ENCODE measurements at places on chromosomes 7 and 10.

- DNase-seq, result peak; percentile 33
Measured at GRCh38 chr7:105759670-105760550, 116.5 kb downstream of the ATXN7L1 start.

GRCh38 chr10:97050205-97050745 lies 135.5 kb downstream of the SLIT1 start:
- no peak for DNase-seq

DNA sequence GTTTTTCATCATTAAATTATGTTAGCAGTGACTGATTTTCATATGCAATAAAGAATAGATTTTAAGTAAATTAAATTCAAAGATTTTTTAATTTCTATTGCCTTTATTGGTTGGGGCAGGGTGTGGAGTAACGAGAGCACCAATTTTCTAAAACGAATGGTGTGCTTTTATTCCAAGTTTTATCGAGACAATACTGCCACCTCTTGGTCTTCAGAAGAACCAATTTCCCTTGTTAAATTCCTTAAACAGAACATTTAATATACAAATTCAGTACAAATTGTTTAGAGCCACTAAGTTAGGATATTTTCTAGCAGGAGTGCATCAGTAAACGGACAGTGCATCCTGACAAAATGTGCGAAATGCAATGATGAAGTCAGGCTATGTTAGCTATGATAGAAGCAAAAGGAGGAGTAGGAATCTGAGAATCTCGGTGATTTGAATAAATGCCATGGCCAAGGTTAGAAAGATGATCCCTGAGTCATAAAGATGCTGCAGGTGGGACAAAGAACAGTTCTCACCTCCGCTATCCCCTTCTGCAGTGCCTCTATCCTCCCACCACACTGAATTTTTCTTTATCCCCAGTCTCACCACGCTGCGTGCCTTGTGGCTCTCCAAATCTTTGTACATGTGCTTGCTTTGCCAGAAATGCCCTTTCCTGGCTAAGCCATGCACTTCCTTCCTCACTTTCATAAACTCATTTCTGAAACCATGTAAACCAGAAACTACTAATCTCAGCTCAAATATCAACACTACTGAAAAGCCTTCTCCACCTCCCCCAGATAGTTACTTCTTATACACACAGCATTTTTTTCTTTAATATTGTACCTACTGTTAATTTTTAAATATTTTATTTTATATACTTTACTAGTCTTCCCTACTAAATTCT lies 31.9 kb upstream of the AGBL3 start:
- DNase-seq, result no peak

- no peak for DNase-seq
Measured at GRCh38 chr7:34453150-34453549, 204.9 kb upstream of the NPSR1 start.

DNA sequence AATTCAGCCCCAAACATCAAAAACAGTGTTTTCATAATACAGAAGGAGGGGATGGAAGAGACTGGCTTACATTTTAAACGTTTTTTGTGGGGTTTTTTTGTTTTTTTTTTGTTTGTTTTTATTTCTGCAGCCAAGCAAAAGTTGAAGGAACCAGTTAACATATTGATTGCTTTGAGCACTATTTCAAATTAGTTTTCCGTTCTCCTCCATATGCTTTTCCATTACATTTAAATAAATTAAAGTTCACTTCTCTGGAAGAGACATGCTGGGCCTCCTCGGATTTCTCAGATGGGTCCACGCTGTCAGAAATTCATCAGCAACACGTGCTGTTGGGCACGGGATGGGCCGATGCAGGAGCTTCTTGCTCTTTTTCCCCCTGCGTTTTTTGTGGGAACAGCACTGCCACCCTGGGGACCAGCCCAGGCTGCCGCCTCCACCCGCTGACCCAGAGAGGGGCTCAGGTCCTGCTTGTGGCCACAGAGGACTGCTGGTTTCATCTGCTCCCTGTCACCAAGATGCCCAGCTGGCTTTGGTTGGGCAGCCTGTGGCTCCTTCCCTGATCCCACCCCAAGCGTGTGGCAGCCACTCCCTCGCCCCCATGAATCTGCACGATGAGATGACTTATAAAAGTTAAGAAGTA lies 67.7 kb upstream of the CHST15 start:
- no peak for DNase-seq

GRCh38 chr10:114638821-114639625 lies 19.1 kb downstream of the ABLIM1 start:
- no peak for DNase-seq

DNA sequence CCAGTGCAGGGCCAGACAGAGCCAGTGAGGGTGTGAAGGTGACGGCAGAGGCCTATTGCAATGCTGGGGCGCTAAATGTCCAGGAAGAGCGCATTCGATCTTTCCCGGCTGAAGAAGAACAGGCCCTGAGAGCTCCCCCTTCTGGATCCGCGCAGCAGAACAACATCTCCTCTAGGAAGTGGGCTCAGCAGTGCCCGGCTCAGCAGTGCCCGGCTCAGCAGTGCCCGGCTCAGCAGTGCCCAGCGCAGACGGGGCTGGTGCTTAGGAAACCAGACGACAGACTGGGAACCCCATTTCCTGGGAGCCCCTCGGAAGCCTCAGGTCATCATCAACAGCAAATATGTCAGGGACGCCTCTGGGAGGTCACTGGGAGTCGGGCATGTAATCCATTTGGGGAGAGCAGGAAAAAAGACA lies 4.7 kb upstream of the NOS3 start:
- DNase-seq, result peak; percentile 79

DNA sequence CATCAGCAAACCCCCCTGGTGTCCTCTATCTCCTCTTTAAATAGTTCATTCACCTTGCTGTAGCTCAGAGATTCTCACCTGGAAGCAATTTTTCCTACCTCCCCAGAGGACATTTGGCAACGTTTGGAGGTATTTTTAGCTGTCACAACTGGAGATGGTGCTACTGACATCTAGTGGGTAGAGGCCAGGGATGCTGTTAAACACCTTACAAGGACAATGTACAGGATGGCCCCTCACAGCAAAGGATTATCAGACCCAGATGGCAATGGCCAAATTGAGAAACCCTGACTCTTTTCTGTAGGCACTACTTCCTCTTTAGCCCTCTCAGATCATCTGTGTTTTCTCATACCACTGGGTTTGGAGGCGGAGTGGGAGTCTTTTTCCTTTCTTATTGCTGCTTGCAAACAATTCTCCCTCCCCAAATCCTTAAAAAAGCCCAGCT lies 13.2 kb upstream of the TRA2A start:
- peak; percentile 19 for DNase-seq

- no peak for DNase-seq
Measured at GRCh38 chr10:91665842-91666241, 33.0 kb upstream of the PPP1R3C start.

DNA sequence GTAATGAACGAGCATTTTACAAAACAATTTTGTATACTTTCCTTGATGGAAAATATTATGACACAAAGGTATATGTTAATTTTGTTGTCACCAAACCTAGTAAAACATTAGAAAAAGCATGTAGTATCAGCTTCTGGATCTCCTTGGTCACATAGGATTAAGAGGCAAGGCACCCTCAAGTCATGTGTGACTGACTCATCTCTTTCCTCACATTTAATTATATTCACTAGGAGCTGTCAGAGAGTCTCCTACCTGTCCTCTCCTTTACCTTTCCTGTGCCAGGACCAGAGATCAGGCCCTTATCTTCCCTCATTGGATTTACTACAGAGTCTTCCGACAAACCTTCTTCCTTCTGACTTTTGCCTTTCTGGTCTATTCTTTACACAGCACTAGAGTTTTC lies 111.3 kb upstream of the RPA3 start:
- no peak for DNase-seq

DNA sequence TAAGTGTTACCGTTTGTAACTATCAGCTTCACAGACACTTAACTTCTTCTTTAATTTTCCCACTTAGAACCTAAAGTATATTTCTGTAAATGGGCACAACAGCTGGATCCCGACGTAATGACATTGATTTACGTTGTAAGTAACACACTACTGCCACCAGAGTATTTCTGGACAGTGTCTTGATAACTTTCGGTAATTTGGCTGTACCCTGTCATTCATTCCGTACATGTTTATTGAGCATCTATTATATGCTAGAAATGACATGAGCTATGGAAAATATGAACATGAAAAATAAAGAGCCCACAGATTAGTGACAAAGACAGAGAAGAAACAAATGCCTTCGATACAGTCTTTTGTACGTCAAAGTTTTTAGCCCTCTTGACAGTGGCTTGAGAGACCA lies 291.4 kb downstream of the CCDC3 start:
- DNase-seq, result no peak

GRCh38 chr10:94902570-94902969 lies 35.9 kb upstream of the CYP2C9 start:
- no peak for DNase-seq

- DNase-seq, result no peak
Measured at GRCh38 chr7:21719846-21720245, 177.0 kb downstream of the DNAH11 start.

DNA sequence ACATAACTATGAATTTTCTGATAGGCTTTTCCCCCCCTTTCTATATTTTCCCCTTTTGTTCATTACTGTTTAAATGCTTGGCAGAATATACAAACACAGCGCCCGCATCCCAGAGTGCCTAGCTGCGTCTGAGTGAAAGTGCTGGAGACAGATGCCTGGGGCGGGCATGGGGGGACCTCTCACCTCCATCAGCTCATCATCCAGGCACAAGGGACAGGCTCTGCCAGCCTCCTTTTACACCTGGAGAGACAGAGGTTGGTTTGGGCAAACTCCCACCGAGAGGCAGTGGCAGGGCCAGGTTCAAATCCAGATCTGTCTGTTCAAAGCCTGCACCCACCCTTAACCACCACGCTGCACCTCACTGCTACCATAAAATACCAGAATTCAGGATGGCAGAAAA lies 104.5 kb downstream of the FAM53B start:
- no peak for DNase-seq

- DNase-seq, result peak; percentile 90
Measured at GRCh38 chr7:105581066-105581811, at the start of gene EFCAB10. Gene EFCAB10 (minus strand): TSS chr7:105581493. CDS start chr7:105581463, 30 bp downstream.

DNA sequence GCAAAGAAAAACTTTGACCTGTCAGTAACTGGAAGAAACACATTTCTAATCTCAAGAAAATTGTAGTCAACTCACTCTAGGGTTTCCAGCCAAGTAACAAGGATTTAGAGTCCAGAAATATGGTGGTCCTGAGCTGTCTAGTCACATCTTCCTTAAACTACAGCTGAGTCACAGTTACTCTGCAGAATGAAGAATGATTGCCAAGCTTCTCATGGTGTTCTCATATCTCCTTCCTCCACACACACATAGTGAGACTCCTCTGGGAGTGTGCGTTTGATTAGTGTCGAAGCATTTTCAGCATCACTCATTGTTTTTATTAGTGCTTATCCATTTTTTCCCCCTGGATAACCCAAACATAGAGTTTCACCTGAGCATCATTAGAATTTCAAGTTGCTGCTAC lies 93.1 kb upstream of the CXCL12 start:
- no peak for DNase-seq

DNA sequence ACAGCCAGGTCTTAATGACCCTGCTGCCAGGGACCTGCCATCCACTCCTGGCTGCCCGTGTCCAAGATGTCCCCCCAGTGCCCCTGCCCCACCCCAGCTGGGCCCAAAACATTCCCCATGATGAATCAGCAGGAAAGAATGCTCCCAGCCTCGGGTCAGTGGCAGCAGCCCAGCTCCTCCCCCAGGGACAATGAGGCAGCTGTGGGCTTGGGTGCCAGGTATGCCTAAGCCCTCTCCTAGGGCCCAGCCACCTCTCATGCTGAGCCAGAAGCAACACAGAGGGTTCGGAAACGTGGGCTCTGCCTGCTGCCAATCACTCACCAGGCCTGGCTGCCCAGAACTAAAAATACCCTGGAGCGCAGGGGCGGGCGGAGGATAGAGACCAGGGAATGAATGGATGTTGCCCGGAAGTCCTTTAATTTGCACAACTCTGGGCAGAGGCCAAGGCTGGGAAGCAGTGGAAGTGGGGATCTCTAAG lies 1.5 kb upstream of the LOXL4 start:
- DNase-seq, result peak; percentile 83

DNA sequence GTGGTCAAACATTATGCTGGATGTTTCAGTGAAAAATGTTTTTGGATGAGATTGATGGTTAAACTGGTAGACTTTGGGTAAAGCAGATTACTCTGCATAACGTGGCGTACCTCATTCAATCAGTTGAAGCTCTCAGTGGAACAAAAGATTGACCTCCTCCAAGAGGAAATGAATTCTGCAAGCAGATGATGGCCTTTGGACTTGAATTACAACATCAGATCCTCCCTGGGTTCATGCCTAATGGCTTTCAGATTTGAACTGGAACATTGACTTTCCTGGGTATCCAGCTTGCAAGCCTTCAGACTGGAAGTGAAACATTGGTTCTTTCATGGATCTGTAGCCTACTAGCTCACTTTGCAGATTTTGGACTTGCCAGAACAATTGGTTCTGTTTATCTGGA lies 169.3 kb upstream of the MALRD1 start:
- DNase-seq, result no peak

DNA sequence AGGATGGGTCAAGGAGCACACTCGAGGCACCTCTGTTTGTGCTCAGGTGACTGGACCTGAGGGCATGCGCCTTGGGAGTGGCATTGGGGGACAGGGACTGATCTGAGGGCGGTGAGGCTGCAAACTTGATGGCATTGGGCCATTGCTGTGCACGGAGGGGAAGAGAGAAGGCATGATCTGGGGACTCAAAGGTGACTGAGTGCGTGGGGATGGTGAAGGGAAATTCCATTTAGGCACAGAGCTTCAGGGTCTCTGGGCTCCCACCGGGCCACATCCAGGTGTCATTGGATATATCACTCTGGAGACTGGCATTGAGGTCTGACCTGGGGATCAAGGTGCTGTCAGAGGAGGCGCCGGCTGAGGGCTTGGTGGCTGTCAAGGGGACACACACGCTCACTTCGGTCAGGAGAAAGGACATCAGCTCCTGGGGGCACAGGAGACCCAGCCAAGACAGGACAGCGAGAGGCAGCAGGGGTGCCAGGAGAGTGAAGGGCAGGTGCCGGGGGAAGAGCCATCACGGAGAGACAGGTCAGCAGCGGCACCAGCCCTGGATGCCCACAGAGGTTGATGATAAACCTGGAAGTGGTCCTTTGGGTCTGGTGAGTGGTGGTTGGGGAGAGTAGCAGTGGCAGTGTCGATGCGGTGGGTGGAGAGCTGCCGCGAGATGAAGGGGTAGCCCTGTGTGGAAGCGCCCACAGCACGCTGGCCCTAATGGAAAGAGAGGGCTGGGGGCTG lies 5.5 kb downstream of the ADCK2 start:
- DNase-seq, result no peak

- no peak for DNase-seq
Measured at GRCh38 chr7:24659505-24659904, 86.3 kb downstream of the PALS2 start.

All from HuH-7.5 (cell line).